ENCODE measurements at places on chromosomes 3 and 15.
A peak's percentile ranks its signal among the peaks of the same experiment; 100 is the strongest.

DNA sequence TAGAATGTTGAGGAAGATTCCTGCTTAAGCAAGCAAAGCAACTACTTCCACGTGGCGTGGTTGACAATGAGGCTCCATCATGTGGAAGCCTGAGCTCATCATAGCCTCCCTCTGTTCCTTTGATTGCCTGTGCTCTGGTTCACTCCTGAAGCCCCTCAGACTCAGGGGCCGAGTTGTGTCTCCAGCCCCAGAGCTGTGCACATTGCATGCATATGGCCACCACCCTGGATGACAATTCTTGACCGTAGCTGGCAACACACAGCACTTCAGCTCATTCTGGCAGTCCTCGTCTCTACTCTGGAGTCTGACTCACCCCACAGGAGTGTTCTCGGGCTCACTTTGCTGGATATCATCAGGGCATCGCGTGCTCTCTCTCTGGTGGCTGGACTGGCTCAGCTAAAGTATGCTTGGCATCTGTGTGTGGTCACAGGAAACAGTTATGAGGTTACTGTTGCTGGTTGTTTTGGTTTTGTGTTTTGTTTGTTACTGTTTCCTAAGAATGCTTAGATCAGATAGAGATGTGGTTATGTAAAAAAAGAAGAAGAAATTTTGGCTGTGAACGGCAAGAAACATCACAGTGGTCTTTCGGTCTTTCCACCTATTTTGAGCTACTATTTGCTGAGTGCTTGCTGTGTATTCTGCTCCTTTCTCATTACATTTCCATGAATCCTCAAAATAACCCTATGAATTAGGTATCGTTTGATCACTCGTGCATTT is 41.6 kb upstream of the MRPS22 start:
- peak; percentile 79 for DNase-seq

DNA sequence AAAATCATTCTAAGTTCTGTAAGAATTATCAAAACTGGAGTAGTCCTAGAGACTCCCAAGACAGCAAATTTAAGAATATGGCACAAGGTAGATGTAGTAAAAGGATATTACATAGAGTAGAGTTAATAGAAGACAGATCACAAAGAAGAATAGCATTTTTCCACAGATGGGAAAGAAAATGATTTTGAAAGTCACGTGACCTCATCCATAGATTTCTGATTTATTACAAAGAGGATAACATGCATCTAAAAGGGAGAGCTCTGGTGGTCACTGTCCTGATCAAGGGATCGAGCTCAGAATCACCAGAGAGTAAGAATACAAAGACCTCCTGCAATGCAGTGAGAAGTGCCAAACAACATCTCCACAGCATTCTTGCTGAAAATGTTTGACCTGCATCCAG is 354.4 kb downstream of the TBL1XR1 start:
- DNase-seq: no peak

GRCh38 chr3:33869977-33870376 is 71.5 kb downstream of the PDCD6IP start:
- no peak for DNase-seq

- no peak for DNase-seq
Observed at GRCh38 chr3:49554633-49555265, 472 bp downstream of the BSN start.

DNA sequence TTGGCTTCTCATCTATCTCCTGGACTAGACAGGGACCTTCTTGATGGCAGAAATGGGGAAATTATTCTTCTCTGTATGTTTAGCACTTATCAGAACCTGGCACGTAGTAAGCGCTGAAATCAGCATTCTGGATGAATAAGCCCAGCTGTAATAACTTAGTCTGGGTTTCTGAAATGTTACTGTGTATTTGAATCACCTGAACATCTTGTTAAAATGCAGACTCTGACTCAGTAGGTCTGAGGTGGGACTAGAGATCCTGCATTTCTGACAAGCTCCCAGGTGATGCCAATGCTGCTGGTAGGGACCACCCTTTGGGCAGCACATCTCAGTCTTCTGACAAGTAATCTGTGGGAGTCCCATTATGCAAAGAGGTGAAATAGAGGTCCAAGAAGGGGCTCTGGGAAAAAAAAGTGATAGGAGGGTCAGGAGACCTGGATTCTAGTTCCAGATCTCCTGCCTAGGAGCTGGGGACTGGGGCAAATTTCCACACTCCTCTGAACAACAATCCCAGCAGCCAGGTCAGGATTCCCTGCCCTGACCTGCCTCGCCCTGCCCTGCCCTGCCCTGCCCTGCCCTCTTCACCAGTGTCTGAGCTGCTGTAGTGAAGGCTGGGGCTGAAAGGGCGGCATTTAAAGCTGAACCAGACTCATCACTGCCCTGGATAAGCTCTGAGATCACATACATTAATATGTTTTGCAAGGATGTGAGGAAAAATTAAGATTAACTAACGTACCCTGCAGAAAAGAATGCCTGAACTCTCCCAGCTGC is 17.2 kb upstream of the SLC6A11 start:
- no peak for DNase-seq

DNA sequence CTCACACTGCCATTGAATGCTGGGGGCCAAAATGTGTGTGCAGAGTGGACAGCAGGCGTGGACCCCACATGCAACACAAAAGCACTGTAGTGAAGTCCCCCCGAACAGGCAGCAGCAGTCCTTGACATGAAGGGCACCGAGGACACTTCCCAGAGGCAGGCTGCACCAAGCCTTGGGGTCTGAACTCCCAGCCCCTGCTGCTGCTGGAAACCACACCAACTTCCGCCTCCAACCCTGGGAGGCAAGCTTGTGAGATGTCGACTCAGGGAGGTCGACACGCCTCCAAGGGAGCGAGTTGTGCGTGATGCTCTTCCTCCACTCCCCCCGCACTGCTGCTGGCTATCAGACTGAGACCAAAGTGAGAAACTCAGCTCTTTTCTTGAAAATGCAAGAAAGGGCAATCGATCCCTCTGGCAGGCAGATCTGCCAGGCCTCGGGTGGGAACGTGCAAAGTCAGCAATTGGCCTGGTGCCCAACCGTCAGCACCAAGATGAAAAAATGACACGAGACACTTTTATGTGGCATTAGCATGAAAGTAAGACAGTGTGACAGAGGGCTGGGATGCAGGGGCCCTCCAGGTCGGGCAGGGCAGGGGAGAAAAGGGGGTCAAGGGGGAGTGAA is 43.6 kb downstream of the WHAMM start:
- DNase-seq: no peak

GRCh38 chr15:98840053-98840452 is 167.5 kb downstream of the PGPEP1L start:
- no peak for DNase-seq

DNA sequence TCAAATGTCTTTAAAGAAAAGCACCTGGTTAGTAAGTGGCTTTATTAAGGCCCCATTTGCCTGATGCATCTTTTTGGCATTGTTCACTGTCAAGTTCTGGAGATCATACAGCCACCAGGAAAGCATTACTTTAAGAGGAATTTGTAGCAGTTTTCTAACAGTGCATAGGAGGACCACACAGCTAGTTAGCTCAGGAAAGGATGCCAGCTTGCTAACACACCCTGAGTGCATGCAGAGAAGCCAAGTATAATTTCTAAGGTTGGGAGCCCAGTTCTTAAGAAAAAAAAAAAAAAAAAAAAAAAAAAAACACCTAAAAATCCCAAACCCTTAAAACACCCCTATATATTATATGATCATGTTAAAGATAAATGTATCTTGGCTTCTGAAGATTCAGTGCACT is 102.0 kb upstream of the FEZF2 start:
- no peak for DNase-seq

DNA sequence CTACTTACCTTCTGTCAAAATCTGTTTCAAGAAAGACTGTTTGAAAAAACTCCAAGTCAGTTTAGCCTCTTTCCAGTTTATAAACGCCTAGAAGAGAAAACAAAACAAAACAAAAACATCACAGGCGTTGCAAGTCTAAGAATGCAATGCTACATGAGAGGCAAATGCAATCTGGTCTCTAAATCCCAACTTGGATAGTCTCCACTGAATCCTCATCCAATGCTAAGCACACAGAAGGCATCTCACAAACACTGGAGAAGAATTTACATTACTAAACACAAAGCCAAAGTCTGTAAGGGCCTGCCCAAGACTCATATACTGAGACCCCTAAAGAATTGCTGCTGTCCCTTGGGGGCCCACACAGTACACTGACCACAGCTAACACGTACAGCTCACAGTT is 18.4 kb downstream of the RFT1 start:
- no peak for DNase-seq

DNA sequence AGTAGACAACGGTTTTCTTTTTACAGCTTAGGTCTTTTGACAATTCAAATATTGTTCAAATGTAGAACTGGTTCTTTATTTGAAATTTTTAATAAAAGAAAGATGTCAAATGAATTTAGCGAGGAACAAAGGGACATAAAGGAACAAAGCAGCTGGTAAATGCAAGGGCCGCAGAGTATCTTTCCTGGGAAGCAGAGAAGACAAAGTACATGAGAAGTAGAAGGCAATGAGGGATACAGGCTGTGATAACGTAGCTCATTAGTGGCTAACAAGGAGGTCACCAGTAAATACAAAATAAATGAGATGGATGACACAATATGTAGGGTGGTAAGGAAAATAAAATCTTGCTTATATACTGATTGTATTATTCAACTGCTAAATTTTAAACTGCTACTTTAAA is 762.8 kb downstream of the VGLL3 start:
- DNase-seq: no peak

DNA sequence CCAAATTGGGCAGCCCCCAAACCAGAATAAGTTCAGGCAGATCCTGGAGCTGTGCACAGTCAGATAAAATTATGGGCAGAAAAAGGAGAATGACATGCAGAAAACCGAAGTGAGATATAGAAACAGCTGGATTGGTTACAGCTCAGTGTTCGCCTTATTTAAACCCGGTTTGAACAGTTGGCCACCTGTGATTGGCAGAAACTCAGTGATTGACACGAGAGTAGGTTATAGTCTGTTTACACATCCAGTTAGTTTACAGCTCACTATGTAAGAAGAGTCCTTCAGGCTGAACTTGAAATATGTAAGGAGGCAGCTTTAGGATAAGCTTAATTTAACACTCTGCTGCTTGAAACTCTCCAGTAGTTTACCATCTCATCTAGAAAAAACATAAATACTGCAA is 271.6 kb upstream of the ARRDC4 start:
- no peak for DNase-seq

DNA sequence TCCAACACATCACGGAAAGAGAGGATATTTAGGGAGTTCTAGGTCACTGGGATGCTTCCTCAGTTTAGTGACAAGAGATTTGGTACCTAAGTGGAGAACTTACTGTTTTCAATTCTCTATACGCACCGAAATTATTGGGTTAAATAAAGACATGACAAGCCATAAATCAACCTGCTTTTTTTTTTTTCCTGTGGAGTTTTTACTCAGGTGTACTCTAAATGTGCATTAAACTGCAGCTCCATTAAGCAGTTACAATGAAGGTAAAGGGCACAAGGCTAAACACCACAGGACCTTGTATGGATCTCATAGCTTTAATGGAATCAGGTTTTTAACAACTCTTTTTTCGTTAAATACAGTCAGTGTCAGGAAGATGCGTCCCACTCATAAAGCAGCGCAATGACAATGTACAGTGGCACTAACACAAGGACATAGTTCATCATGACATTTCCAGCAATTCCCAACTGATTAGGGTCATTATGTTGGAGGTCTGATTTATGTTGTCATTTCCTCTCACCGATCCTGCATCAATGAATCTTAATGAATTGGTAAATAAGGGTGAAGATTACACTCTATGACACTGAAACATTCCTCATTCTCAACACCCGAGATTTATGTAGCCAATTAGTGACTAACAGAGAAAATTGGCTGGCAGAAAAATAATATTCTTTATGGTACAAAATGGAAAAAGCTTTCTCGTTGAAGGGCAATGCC is 355.2 kb downstream of the FOXP1 start:
- no peak for DNase-seq

- no peak for DNase-seq
Observed at GRCh38 chr3:8205881-8206280, 295.7 kb upstream of the LMCD1 start.

DNA sequence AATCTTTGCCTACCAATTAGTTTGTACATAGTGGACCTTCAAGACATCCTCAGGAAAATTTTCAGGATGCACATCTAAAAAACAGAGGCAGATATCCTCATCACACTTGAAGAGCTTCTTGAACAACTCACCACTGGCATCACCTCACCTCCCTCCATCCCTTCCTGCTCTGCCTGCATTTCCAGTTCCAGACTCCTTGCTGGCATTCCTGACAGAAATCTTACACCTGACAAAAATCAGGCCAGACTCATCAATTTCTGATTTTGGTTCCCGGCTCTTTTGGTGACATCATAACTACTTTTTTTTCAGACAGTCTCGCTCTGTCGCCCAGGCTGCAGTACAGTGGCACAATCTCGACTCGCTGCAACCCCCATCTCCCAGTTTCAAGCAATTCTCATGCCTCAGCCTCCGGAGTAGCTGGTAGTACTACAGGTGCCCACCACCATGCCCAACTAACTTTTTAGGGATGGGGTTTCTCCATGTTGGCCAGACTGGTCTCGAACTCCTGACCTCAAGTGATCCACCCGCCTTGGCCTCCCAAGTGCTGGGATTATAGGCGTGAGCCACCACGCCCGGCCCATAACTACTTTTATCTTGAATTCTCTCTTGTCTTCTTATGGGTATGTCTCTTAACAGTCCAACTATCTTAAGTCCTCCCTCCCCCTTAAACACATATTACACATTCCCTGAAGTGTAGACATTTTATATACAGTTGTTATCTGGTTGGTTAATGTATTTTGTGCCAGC is 216.6 kb upstream of the IL12A start:
- DNase-seq: no peak

DNA sequence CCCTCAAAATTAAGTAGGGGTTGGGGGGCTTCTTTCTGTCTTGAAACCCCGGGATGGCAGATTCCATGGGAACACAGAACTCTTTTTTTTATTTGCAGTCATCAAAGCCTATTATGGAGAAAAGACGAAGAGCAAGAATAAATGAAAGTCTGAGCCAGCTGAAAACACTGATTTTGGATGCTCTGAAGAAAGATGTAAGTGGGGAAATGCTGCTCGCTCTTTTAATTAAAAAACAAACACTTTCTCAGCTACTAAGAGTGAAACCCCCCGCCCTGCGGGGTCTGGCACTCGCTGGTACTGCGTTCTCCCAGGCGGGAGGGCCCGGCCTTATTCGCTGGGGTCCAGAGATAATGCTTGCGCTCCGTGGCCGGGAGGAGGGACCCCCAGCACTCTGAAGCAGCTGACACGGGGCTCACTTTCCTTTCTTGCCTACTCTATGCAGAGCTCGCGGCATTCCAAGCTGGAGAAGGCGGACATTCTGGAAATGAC is 615 bp downstream of the HES1 start:
- DNase-seq: no peak

DNA sequence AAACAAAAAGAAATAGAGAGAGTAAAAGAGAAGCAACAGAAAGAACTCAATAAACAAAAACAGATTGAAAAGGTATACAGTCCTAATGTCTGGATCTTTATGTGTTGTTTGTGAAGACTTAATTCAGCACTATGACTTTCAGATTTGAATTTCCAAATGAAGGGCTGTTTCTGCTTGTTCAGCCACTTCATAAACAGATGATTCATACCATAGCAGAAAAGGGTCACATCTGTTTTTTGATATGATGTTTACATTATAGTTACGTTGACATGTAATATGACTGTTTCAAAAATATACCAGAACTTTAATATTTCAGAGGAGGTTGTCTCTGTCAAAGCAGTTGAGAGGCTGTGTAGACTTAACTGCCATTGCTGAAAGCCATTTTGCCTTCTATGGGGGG is 24.1 kb downstream of the ASB14 start:
- no peak for DNase-seq

GRCh38 chr3:31924610-31925270 is 56.3 kb downstream of the OSBPL10 start:
- no peak for DNase-seq

- peak; percentile 11 for DNase-seq
Observed at GRCh38 chr3:143831208-143831607, 17.1 kb downstream of the SLC9A9 start.

Data from LoVo (cell line).